ENCODE measurements at places on chromosomes 1 and 21.

DNA sequence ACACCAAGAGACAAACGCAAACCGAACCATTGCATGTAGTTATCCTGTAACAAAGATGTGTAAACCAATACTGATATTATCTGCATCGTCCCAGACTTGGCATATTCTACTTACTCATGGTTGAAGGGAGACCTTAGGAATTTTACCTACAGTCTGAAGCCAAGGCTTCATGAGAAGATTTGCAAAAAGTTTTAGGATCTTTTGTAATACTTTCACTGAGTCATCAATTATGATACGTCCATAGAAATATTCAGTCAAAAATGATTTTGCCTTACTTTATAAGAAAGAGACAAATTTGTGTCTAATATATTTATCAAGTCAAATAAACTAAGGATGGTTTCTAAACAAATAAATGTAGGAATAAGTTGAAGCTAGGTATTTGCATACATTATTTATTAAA, 1176.1 kb upstream of the ADGRL2 start:
- no peak for DNase-seq

- no peak for DNase-seq
Observed at GRCh38 chr1:210396541-210396940, 67.8 kb downstream of the HHAT start.

DNA sequence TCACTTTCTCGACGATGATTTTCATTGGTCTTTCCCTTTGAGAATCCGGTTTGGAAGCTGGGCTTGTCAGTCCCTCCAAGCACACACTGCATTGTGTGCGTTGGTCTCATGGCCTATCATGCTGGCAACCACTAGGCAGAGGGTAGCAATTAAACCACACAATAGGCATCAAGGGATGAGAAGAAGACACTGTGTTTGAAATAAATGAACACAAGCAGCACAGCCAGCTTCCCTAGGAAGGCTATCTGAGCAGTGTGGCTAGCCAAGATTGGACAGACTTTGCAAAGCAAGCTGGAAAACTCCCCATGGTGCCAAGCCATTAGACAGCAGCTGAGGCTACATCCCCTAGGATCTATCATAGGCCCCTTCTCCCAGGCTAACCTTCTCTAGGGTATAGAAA, 288.7 kb downstream of the NUF2 start:
- DNase-seq: no peak

DNA sequence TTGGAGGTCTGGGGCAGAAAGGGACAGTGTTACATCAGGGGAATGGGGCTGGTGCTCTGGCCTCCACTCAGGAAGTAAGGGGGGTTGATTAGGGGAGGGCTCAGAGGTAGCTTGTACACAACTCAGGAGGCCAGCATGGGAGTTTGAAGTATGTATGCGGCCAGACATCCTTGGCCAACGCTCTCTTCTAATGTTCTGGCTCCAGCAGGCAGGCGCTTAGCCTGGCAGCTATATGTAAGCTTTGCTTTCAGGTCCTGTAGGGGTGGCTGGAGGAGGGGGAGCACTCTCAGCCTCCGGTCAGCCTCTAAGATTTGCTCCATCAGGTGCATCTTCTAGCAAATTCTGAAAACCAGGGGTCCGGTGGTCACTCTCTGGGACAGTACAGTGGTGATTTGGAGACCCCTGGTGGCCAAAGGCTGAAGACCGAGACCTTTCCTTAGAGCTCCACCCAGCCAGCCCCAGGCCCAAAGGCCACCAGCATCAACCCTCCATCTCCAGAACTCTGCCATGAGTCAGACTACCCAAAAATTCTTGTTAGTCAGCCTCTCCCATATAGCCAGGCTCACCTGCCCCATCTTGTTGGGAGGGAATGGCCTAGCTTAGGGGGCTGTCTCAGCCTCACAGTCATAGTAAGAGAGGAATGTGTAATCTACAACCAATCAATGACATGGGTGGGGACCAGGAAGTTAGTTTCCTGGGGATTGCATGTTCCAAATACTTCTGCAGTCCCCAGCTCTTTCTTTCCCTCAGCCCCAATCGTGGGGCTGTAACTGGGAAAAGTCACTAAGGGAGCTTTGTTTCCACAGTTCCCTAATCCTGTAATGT, 9.7 kb upstream of the COL8A2 start:
- DNase-seq: peak; percentile 76

- DNase-seq: no peak
Observed at GRCh38 chr1:155179112-155180031, 5.7 kb downstream of the TRIM46 start.

- DNase-seq: no peak
Observed at GRCh38 chr21:33871171-33871570, 44.4 kb downstream of the ATP5PO start.

- no peak for DNase-seq
Observed at GRCh38 chr21:15192243-15192642, 127.4 kb upstream of the NRIP1 start.

DNA sequence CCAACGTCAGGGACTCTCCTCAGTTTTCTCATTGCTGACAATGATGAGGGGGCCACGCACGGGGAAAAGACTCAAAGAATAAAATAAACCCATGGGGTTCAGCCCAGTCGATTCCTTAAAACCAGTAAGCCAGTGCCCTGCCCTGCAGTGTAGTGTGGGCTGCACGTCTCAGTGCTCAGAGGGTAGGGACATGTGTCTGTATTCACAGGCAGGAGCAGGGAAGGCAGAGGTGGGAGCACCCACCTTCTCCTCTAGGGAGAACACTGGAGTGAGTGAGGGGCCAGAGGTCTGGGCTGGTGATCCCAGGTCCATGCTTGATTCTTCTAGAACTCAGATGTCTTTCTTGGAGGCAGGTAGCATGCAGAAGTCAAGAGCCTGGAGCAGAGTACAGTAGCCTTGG, 303.6 kb downstream of the MATN1 start:
- DNase-seq: no peak

- no peak for DNase-seq
Observed at GRCh38 chr1:203114202-203114601, 13.3 kb upstream of the ADORA1 start.

GRCh38 chr1:7221826-7222694, 436.8 kb downstream of the CAMTA1 start:
- DNase-seq: no peak

DNA sequence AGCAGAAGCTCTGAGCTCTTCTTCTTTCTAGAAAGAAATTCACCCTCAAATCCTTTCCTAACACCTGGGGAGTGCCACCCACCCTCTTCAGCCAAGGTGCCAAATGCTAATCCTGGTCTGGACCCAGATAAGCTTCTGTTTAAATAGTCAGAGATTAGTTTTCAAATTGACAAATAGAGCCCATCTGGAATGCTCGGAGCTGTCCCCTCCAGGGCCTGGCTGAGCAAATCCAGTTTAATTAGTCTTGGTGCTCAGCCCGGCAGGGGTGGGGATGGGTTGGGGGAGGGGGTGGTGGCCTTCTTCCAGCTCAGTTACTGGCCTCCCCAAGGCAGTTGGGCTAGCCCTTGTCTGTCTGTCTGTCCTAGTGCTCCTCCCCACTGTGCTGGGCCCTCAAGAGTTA, 269.5 kb downstream of the GRIK3 start:
- DNase-seq: peak; percentile 4

- DNase-seq: no peak
Observed at GRCh38 chr1:78029793-78030192, 16.0 kb upstream of the GIPC2 start.

DNA sequence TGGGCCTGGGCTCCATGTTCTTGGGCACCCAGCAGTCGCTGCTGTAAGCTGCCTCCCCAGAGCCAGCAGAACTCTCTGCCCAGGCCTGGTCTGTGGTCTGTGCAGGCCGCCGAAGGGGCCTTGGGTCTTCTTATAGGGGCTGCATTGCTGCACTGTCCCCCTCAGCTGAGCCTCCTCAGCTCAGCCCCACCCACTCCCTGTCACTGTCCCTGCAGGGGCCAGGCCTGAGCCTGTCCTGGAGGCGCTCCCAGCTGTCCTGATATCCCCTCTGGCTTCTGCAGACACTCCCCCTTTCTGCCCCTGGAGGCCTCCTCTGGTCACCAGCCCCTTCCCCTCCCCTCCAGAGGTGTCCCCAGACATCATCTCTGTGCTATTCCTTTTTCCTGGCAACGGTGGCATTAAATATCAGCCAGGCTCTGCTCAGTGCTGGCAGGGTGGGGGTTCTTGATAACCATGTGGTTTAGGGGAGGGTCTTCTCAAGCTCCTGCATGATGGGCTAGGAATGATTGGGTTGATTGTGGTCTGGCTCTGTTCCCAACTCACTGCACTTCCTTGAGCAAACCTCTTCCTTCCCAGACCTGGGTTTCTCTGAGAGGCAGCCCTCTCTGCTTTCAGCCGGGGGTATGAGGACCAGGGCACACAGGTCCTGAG, 3.7 kb upstream of the FOXO6 start:
- DNase-seq: no peak

GRCh38 chr1:161705537-161705936, 1.5 kb upstream of the FCRLA start:
- DNase-seq: no peak

DNA sequence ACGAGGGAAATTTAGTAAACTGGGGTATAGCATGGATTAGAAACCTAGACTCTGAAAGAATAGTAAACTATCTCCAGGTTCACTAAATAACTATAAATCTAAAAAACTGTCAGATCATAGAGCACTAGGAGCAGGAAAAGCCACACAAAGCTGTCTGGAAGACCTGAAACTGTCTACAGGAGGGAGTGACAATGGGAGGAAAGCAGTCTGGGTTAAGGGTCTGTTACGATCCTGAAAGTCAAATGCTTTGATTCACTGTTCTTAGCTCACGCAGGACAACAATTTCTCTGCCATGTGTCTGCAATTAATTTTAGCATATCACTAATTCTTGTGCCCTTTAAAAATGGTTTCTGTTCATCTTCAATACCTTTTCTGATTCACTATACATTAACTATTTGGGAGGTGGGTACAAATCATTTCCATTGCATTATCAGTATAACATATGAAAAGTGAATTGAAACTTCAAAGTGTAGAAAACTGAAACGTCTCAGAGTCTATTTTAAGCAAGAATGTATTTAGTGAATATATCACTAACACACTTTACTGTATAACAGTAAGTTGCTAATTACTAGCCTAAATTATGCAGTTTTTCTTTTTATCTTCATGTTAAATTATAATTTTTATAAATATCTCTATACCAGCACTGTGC, 18.4 kb downstream of the CEP170 start:
- DNase-seq: no peak

- DNase-seq: no peak
Observed at GRCh38 chr1:110250008-110250407, 39.9 kb downstream of the KCNC4 start.

DNA sequence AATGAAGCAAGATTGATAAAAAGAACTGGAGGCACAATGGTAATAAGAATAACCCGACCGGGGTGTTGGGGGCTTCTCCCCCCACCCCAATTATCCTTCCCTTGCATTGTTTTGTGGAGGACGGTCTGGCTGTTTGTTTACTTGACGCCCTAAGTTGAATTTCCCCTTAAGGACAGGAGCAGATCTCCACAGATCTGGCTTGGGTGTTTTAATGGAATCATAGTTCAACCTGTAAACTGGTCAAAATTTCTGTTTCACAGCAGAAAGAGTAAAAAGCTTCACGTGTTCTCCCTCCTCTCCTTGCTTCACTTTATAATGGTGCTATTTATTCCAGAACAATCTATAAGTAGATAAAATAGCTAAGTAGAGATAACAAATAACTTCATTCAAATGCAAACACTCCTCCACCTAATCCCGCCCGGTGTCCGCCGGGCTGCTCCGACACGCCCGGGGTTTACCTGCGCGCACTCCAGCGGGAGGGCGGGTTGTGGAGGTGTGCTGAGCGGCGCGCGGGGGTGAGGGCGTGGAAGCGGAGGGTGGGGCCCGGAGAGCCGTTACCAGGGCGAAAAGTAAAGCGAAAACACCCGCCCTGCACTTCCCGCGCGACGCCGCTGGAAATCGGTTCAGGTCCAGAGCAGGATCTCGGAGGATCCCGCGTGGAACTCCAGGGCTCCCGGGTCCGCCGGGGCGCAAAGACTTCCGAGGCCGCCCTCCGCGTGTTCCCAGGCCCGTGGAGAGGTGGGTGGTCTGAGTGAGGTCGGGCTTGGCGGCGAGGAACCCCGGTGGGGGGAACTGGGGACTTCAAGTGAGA, 2.0 kb upstream of the ATF3 start:
- DNase-seq: no peak

DNA sequence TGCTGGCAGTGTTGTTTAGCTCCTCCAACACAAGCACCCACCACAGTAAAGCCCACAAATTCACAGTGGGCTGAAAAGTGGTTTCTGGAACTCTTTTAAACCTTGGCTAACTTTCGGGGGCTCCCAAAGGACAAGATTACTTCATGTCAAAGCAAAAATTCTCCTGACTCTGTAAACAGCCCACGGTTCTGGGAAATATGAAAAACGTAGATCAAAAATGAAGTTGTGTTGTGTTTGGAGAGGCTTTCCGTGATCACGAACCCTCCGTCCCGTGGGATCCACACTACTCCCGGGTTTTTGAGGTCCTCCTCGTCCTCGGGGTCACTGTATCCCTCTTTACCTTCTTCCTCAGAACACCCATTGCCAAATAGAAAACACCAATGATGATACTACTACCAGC, 159.0 kb upstream of the RUNX1 start:
- no peak for DNase-seq

DNA sequence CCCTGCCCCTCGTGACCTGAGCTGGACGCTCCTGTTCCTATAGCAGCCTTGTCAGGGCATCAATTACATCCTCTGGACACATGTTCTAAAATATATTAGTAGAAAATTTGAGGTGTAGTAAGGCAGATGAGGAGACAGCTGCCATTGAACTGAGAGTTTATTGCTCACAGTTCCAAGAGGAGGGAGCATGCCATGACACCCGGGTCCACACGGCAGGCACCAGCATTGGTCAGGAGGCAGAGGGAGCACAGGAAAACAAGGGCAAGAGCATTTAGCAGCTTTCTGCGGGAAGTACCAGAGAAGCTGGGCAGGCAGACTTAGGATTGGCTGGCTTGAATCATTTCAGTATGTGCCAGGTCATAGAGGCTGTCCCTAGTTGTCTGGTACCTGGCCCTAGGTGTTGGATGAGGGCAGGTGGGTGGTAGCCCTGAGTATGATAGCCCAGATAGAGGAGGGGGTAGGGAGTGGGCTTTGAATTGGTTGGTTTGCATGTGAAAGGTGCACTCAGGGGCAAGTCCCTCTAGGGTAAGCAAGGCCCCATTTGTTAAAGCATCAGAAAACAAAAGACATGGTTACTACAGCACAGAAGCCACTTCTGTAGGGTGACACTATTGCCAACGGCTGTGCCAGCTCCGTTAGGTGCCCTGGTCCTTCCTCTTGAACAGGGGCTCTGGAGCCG, 223.6 kb upstream of the RAB4A start:
- no peak for DNase-seq

GRCh38 chr1:155013632-155014031, 11.0 kb downstream of the ZBTB7B start:
- no peak for DNase-seq
